Sigmoid colon (tissue), 7 donors: ENCODE measurements at places on chromosomes 6 and 20. TPM values are rescaled to one million over a fixed set of nuclear protein-coding genes. Genes with fewer than 3 reads are reported as not detected.

DNA sequence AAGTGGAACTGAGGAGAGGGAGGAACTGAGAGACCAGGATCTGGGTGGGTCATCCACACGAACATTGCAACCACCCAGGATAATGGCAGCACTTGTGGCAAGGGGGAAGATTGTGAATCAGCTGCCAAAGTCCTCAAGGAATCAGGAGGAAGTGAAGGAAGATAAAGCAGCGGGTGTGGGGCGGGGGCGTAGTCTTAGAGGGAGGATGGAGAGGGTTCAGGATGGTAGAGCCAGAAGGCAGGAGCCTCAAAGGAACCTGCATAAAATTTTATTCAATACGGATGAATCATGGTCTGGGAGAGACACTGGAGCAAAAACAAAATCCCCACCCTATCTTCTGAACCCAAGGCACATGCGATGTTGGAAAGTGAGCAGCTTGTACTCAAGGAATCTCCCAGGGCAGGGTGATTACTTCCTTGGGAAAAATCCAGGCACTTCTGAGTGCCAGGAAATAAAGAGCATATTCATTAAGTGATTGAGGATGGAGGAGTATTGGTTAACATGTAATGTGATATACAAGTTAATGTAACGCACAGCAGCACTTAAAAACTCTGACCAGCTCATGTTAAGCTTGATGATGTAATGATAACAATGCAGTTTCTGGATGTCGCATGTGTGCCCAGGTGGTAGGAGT lies 82.0 kb upstream of the B3GAT2 start:
- no peak overlapping the region for H3K4me3 ChIP-seq
- no peak for DNase-seq
- H3K36me3 ChIP-seq: no peaks in the 10 kb centered on the region
- H3K4me1 ChIP-seq: no peaks in the 10 kb centered on the region
- H3K27ac ChIP-seq: no peak overlapping the region

GRCh38 chr6:27684264-27685211 lies 211.6 kb upstream of the ZNF184 start:
- no peaks in the 10 kb centered on the region for H3K36me3 ChIP-seq
- H3K27me3 ChIP-seq: peaks cover 16% of the 10 kb centered on the region
- no peak overlapping the region for H3K4me3 ChIP-seq

TXLNB gene
- 0.95 TPM for total RNA-seq

- H3K36me3 ChIP-seq: no peaks in the 10 kb centered on the region
- H3K27ac ChIP-seq: no peak overlapping the region
- H3K4me3 ChIP-seq: no peak overlapping the region
- H3K4me1 ChIP-seq: no peaks in the 10 kb centered on the region
- no peaks in the 10 kb centered on the region for H3K27me3 ChIP-seq
These were observed 128.8 kb downstream of the PLCB1 start for GRCh38 chr20:8260837-8261251.

DNA sequence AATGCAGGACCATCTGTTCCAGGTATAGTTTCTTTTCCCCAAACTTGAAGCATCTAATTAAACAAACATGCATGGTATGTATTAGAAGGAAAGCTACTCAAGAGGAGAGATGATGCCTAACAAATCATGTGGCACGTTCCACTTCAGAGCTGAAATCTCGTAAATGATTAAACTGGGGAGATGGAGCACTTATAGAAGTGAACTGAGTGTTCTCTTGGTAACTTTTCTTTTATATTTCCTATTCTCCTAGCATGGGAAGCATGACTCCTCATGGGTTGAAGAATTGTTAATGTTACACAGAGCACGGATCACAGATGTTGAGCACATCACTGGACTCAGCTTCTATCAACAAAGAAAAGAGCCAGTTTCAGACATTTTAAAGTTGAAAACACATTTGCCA lies 61.1 kb downstream of the CCN2 start:
- no peak overlapping the region for H3K27ac ChIP-seq
- H3K4me1 ChIP-seq: no peaks in the 10 kb centered on the region
- no peaks in the 10 kb centered on the region for H3K36me3 ChIP-seq
- H3K27me3 ChIP-seq: no peaks in the 10 kb centered on the region
- no peak overlapping the region for H3K4me3 ChIP-seq
- no peak for DNase-seq

MYLK2 gene
- total RNA-seq: not detected

GRCh38 chr6:141809901-141810300 lies 322.8 kb upstream of the GJE1 start:
- H3K27ac ChIP-seq: no peak overlapping the region
- H3K4me1 ChIP-seq: no peaks in the 10 kb centered on the region
- DNase-seq: no peak

DNA sequence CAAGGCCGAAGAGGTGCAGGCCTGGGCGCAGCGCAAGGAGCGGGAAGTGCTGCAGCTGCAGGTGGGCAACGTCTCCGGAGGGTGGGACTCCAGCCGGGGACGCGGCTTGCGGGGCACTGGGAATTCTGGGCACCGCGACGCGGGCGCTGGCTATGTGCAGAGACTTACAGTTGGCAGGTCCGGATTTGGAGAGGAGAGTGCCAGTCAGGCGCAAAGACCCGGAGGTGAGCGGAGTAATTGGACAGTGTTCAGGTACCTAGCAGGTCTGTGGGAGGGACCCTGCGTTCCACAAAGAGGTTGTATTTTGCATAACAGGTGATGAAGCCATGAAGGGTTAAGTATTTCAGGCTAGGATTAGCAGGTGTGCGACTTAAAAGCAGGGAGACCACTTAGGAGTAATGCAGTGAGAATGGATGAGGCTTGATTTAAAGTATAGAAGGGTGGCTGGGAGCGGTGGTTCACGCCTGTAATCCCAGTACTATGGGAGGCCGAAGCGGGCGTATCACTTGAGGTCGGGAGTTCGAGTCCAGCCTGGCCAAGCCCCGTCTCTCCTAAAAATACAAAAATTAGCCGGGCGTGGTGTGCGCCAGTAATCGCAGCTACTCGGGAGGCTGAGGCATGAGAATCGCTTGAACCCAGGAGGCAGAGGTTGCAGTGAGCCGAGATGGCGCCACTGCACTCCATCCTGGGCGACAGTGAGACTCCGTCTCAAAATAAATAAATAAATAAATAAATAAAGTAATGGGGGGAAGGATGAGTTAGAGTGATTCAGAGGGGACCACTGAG lies 1.0 kb downstream of the MRPS26 start:
- peaks cover 18% of the 10 kb centered on the region for H3K4me1 ChIP-seq
- no peak for DNase-seq
- H3K27me3 ChIP-seq: no peaks in the 10 kb centered on the region
- peak overlapping the region; percentile 86 for H3K27ac ChIP-seq
- peaks cover 12% of the 10 kb centered on the region for H3K36me3 ChIP-seq

CASS4 gene
- total RNA-seq: 1.7 TPM

- H3K4me1 ChIP-seq: no peaks in the 10 kb centered on the region
- H3K36me3 ChIP-seq: no peaks in the 10 kb centered on the region
- H3K27me3 ChIP-seq: no peaks in the 10 kb centered on the region
- H3K27ac ChIP-seq: no peak overlapping the region
- H3K4me3 ChIP-seq: no peak overlapping the region
These were observed 119.6 kb upstream of the FOXO3 start for GRCh38 chr6:108441141-108441540.

DNA sequence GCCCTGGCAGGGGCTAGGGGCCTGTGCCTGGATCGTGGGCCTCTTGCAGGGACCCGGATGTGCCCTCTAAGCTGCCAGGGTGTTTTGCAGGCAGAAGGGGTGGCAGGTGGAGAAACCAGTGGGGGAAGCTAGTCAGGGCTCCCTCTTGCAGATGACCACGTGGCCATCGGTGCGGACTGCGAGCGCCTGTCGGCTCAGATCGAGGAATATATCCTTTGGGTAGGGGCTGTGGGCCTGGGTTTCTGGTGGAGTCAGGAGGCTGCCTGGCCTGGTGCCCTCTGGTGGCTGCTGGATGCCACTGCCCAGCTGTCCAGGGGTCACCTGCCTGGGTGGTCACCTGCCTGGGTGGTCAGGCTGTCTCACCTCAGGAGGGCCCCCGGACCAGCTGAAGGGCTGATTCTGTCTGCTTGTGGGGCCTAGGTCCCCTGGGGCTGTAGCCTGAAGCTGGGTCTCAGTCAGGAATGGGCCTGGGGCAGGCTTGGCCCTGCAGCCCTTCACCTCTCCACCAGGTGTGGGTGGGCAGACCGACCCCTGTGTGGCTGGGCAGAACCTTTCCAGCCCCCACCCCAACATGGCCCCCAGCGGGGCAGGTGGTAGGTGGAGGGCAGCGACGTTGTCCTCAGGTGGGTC lies 6.7 kb downstream of the TCEA2 start:
- H3K27me3 ChIP-seq: no peaks in the 10 kb centered on the region
- H3K27ac ChIP-seq: no peak overlapping the region
- H3K36me3 ChIP-seq: peaks cover 3% of the 10 kb centered on the region
- H3K4me1 ChIP-seq: no peaks in the 10 kb centered on the region
- H3K4me3 ChIP-seq: no peak overlapping the region

DNA sequence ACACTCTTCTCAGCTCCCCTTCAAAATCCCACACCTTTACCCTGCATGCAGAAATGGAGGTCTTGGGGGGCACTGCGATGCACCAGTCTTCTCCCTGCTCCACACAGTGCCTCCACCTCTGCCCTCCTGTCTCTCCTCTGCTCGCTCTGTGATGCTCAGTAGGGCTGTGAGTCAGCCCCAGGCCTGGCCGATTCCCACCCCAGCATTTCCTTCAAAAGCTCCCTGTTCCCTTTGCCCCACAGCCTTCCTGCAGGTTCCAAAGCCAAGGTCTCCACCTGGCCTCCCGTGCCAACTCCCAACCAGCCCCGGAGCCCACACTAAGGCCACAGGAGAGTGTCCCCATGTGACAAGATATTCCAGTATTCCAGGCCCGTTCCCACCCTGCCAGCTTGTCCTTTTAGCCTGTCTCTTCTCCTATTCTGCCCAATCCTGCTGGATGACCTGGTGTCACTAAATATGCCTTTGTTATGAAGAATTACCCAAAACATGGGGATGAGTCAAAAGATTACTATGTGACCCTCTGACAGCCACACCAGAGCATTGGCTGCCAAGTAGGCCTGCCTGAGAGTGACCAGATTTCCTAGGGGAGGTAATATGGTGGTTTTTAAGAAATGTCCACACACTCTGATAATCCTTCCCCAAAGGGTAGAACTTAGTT lies 118.9 kb upstream of the NXT1 start:
- no peaks in the 10 kb centered on the region for H3K27me3 ChIP-seq
- no peaks in the 10 kb centered on the region for H3K4me1 ChIP-seq
- H3K27ac ChIP-seq: no peak overlapping the region
- H3K36me3 ChIP-seq: no peaks in the 10 kb centered on the region
- DNase-seq: no peak

- H3K27me3 ChIP-seq: no peaks in the 10 kb centered on the region
- no peak overlapping the region for H3K4me3 ChIP-seq
- H3K36me3 ChIP-seq: no peaks in the 10 kb centered on the region
- H3K27ac ChIP-seq: no peak overlapping the region
- no peak for DNase-seq
- H3K4me1 ChIP-seq: no peaks in the 10 kb centered on the region
These were observed 35.0 kb downstream of the STX11 start for GRCh38 chr6:144185133-144185836.

- H3K36me3 ChIP-seq: no peaks in the 10 kb centered on the region
- H3K4me3 ChIP-seq: no peak overlapping the region
- no peaks in the 10 kb centered on the region for H3K27me3 ChIP-seq
- no peaks in the 10 kb centered on the region for H3K4me1 ChIP-seq
- H3K27ac ChIP-seq: no peak overlapping the region
These were observed 213.1 kb upstream of the STXBP5 start for GRCh38 chr6:146990821-146991798.

SMIM28 gene
- 4.6 TPM for total RNA-seq

GRCh38 chr20:3757268-3757667 lies 10.3 kb downstream of the ADISSP start:
- no peaks in the 10 kb centered on the region for H3K27me3 ChIP-seq
- no peaks in the 10 kb centered on the region for H3K4me1 ChIP-seq
- no peak overlapping the region for H3K4me3 ChIP-seq
- no peak overlapping the region for H3K27ac ChIP-seq

GNAS-AS1 gene
- 0.33 TPM for total RNA-seq

GRCh38 chr6:166008441-166009369 lies 158.9 kb downstream of the TBXT start:
- H3K36me3 ChIP-seq: no peaks in the 10 kb centered on the region
- peaks cover 53% of the 10 kb centered on the region for H3K4me1 ChIP-seq
- no peak overlapping the region for H3K27ac ChIP-seq
- H3K4me3 ChIP-seq: peak overlapping the region; percentile 21

GRCh38 chr20:13223736-13224520 lies 2.9 kb downstream of the ISM1 start:
- peaks cover 21% of the 10 kb centered on the region for H3K27me3 ChIP-seq
- no peak overlapping the region for H3K27ac ChIP-seq
- peaks cover 22% of the 10 kb centered on the region for H3K4me1 ChIP-seq

DNA sequence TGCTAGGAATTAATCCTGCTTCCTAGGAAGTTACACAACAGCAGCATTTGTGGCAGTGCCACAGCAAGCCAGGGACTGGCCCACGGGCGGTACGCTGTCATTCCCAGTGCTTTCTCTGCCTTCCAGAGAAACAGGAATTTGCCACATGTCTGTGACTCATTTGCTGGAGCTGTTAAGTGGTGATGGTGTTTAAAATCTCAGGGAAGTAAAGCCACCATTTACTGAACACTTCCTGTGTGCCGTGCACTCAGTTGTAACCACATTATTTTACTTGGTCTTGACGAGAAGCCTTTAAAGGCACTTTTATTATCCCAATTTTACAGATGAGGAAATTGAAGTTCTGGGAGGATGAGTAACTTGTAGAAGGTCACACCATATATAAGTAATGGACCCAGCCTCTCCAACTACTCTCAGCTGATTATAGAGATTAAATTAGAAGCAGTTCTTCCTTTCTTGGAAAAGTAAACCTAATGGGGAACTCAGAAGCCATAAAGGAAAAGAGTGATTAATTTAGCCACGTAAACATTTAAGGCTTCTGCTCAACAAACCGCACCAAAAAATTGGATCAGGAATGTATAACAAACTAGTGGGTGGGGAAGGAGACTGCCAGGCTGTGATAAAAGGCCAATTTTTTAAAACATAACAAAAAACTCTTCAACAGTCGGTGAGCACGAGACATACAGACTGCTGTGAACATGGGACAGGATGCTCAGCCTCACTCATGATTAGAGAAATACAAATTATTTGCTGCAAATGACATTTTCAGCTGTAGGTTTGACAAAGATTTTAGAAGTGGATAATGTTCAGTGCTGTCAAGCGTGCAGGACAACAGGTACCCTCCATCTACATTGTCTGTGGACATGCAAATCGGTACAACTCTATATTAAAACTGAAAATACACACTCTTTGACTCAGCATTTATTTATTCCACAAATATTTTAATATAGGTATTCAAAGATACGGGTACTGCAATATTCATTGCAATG lies 311.2 kb downstream of the NRN1 start:
- H3K27me3 ChIP-seq: no peaks in the 10 kb centered on the region
- no peak for DNase-seq
- H3K27ac ChIP-seq: peak overlapping the region; percentile 12
- no peaks in the 10 kb centered on the region for H3K36me3 ChIP-seq
- no peaks in the 10 kb centered on the region for H3K4me1 ChIP-seq

TMEM74B gene
- 0.33 TPM for total RNA-seq

PRL gene
- not detected for total RNA-seq
